ENCODE measurements at places on chromosomes 5 and 9. TPM values are rescaled to one million over a fixed set of nuclear protein-coding genes. Genes with fewer than 3 reads are reported as not detected.

The HRH2 gene
- 1.3 TPM for polyA plus RNA-seq

The NR4A3 gene
- 0.60 TPM for polyA plus RNA-seq

The CARD9 gene
- polyA plus RNA-seq = not detected

The CTXN3 gene
- polyA plus RNA-seq = not detected

The ZNG1C gene
- polyA plus RNA-seq = 25.6 TPM

The NPR2 gene
- 0.26 TPM for polyA plus RNA-seq

The AJM1 gene
- polyA plus RNA-seq = 0.39 TPM

- no peaks in the 10 kb centered on the region for H3K36me3 ChIP-seq
- H3K27ac ChIP-seq = no peak overlapping the region
- H3K4me1 ChIP-seq = no peaks in the 10 kb centered on the region
- no peaks in the 10 kb centered on the region for H3K27me3 ChIP-seq
- H3K4me3 ChIP-seq = no peak overlapping the region
These were observed 249.7 kb upstream of the NREP start for GRCh38 chr5:112006721-112007120.

DNA sequence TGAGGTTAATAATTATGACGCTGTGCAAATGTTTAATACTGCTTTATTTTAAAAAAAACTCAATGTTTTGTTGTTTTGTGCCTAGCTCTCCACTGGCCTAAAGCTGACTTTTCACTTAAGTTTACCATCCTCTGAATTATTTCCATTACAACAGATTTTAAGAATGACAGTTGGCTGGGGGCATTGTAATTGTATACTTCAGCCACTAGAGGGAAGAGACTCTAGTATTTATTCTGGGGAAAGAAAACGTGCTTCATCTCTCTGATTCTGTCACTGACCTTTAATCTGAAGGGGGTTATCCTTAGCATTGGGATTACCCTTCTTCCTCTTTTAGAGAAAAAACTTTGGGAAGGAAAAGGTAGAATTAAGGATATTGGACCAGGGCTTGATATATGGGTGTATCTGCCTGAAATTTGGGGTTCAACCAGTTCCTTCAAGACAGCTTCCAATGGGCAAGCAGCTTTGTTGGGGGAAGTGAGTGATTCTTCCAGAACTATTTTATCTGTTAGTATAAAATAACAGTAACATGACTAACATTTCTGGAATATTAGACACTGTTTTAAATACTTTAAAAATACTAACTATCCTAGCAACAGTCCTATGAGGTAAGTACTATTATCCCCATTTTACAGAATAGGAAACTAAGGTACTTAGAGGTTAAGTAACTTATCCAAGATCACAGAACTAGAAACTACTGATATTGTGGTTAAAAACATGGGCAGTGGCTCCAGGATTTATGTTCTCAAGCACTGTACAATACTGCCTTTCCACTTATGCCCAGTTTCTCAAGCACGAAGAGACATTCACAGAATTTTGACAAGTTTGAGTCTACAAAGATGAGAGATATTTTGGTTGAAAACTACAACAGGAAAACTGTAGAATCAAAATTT is 208.4 kb downstream of the CD180 start:
- H3K27me3 ChIP-seq = no peaks in the 10 kb centered on the region
- no peaks in the 10 kb centered on the region for H3K36me3 ChIP-seq
- no peaks in the 10 kb centered on the region for H3K4me1 ChIP-seq
- no peak for DNase-seq
- H3K4me3 ChIP-seq = no peak overlapping the region

GRCh38 chr5:176521699-176522263 is 15.4 kb downstream of the RNF44 start:
- DNase-seq = no peak
- no peaks in the 10 kb centered on the region for H3K27me3 ChIP-seq
- peaks cover 7% of the 10 kb centered on the region for H3K4me1 ChIP-seq
- H3K4me3 ChIP-seq = no peak overlapping the region
- H3K36me3 ChIP-seq = no peaks in the 10 kb centered on the region

DNA sequence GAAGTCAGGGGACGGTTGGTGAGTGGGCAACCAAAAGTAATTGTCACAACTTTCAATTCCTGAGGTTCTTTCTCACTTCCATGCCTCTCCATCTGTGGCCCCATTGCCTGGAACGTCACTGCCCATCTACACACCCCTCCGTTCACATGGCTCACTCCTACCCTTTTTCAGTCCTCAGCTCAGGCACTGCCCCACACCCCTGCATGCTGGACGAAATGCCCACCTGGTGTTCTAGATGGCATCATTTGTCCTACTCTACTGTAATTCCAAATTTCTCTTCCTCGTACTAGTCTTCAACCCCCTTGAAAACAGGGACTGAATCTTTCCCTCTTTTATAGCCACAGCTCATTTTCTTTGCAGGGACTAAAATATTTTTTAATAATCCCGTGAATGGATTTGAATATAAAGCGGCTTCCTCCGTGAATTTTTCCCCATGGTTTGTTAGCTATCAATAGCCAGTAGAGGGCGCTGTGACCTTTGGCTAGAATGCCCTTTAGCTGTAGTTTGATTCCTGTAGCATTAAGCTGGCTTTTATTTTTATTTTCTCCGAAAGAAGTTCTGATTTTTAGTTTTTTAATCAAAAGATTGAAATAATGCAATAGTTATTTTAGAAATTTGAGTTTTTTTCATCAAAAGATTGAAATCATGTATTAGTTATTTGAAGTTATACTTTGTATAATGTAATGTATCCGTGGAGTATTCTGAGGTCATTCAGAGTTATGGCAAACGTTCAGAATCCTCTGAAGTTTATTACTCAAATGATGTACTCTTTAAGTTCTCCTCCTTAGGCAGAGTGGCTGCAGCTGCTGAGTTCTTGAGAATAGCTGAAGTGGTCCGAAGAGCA is 232.1 kb downstream of the SH3GL2 start:
- DNase-seq = no peak
- H3K4me1 ChIP-seq = no peaks in the 10 kb centered on the region
- H3K27ac ChIP-seq = no peak overlapping the region

DNA sequence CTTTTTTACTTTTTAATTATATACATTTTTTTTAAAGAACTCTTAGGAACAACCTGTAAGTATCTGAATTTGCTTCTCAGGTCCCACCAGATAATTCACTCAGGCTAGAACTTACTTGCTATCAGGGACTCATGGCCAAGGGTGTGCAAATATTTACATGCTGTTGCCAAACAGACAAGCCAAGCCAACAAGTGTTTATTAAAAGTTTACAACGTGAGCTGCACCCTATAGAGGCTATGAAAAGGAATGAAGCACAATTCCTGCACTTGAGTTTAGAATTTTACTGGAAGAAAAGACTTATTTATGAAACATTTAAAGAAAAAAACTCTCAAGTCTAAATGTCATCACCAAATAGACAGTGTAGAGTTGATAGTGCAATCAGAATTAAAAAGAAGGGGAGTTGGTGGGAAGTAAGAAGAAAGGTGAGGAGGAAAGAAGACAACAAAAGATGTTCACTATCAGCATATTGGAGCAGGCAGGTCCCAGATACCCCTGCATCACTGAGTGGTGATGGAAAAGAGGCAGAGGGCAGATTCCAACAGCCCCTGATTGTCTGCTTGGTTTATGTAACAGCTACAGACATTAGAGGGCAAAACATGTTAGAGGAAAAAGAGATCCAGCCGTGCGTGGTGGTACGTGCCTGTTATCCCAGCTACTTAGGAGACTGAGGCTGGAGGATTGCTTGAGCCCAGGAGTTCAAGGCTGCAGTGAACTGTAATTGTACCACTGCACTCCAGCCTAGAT is 32.8 kb downstream of the SH3RF2 start:
- no peak overlapping the region for H3K27ac ChIP-seq
- no peak overlapping the region for H3K4me3 ChIP-seq
- H3K36me3 ChIP-seq = no peaks in the 10 kb centered on the region
- no peak for DNase-seq

GRCh38 chr5:51484326-51484725 is 101.1 kb downstream of the ISL1 start:
- H3K36me3 ChIP-seq = no peaks in the 10 kb centered on the region
- no peak overlapping the region for H3K27ac ChIP-seq
- H3K27me3 ChIP-seq = no peaks in the 10 kb centered on the region
- no peak for DNase-seq
- no peaks in the 10 kb centered on the region for H3K4me1 ChIP-seq

DNA sequence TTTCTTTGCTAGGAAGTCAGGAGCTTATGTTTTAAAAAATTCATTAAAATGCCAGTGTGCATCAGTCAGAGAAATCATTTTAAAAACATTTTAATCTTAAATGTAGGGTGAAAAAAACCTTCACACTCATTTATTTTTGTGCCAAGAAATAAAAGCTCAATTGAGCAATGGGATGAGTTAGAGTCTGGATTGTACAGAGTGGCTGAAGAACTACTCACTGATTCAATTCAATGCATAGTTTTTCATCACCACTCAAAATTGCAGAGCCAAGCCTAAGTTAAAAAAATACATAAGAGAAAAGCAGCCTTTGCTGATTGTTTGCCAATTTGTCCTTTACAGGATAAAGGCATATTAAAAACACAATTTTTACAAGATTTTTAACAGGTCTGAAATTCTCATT is 168.2 kb upstream of the DMRTA1 start:
- H3K4me3 ChIP-seq = no peak overlapping the region
- no peak for DNase-seq
- H3K27ac ChIP-seq = no peak overlapping the region
- no peaks in the 10 kb centered on the region for H3K4me1 ChIP-seq

- H3K4me1 ChIP-seq = no peaks in the 10 kb centered on the region
- no peak for DNase-seq
- H3K4me3 ChIP-seq = no peak overlapping the region
- no peak overlapping the region for H3K27ac ChIP-seq
- H3K27me3 ChIP-seq = peaks cover 5% of the 10 kb centered on the region
- H3K36me3 ChIP-seq = no peaks in the 10 kb centered on the region
These were observed 115.3 kb downstream of the PSD2 start for GRCh38 chr5:139910901-139911300.

GRCh38 chr9:33162721-33163311 is 4.3 kb downstream of the B4GALT1 start:
- H3K4me1 ChIP-seq = peaks cover 76% of the 10 kb centered on the region
- DNase-seq = no peak
- peak overlapping the region; percentile 62 for H3K27ac ChIP-seq
- H3K4me3 ChIP-seq = no peak overlapping the region
- H3K27me3 ChIP-seq = no peaks in the 10 kb centered on the region

GRCh38 chr5:171367424-171368370 is 20.0 kb upstream of the NPM1 start:
- H3K36me3 ChIP-seq = no peaks in the 10 kb centered on the region
- no peak overlapping the region for H3K4me3 ChIP-seq
- no peaks in the 10 kb centered on the region for H3K27me3 ChIP-seq

- no peaks in the 10 kb centered on the region for H3K36me3 ChIP-seq
- H3K4me3 ChIP-seq = no peak overlapping the region
- H3K27me3 ChIP-seq = no peaks in the 10 kb centered on the region
- H3K27ac ChIP-seq = no peak overlapping the region
- no peak for DNase-seq
These were observed 383.9 kb downstream of the MAT2B start for GRCh38 chr5:163889369-163889768.

DNA sequence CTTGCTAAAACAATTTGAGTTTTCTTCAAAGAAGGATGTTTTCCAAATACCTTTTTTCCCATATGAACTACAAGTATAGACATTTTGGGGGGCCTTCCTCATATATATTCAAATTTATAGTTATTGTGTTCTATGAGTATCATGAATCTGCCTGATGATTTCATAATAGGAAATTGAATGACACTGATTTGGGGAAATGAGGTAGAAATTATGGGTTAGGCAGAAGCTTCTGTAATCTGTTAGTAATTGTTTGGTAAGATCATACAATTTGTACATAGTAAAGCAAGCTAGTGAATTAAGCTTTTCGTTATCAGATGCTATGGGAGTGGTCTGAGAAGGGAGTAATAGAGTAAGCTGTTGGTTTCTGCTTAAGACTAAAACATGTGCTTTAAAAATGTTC is 98.0 kb downstream of the TRIO start:
- H3K4me3 ChIP-seq = no peak overlapping the region
- H3K27me3 ChIP-seq = no peaks in the 10 kb centered on the region
- no peaks in the 10 kb centered on the region for H3K36me3 ChIP-seq
- H3K27ac ChIP-seq = no peak overlapping the region
- H3K4me1 ChIP-seq = no peaks in the 10 kb centered on the region

DNA sequence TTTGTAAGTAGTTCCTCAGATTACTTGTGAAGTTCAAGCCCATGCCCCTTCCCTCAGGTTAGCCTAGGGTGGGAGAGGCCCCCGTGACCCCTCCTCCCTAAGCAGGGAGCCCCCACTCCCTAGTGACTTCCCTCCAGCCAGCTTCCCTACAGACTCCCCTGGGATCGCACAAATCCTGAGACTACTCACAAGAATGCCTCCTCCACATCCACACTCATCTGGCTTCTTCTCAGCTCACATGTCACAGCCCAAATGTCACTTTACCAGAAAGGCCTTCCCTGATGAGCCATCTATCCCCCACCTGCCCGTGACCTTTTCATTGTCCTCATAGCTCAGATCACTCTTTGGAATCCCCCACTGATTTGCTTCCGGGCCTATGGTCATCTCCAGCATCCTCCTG is 96.7 kb upstream of the ARAP3 start:
- H3K36me3 ChIP-seq = no peaks in the 10 kb centered on the region
- no peak for DNase-seq
- no peaks in the 10 kb centered on the region for H3K4me1 ChIP-seq
- H3K27ac ChIP-seq = no peak overlapping the region
- H3K4me3 ChIP-seq = no peak overlapping the region

DNA sequence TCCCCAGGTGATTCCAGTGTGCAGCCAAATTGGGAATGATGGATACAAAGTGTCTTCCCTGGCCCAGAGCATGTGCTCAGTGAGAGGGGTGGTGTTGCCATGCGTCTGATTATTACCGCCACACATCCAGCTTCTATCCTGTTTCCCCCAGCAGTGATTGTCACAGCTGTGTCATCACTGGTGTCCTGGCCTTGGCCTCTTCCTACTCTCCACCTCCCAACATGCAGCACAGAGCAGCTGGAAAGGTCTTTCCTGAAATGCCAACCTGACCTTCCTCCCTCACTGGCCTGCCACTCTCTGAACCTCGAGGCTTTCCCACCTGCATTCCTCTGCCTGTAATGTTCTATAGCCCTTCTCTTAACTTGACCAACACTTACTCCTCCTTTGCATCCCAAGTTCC is 60.0 kb downstream of the TMOD1 start:
- H3K27me3 ChIP-seq = no peaks in the 10 kb centered on the region
- no peak for DNase-seq
- H3K27ac ChIP-seq = no peak overlapping the region
- no peak overlapping the region for H3K4me3 ChIP-seq

GRCh38 chr5:131378721-131379541 is 115.1 kb downstream of the CDC42SE2 start:
- H3K27ac ChIP-seq = peak overlapping the region; percentile 93
- peak; percentile 56 for DNase-seq
- H3K4me1 ChIP-seq = peaks cover 89% of the 10 kb centered on the region
- H3K27me3 ChIP-seq = no peaks in the 10 kb centered on the region
- no peaks in the 10 kb centered on the region for H3K36me3 ChIP-seq
- H3K4me3 ChIP-seq = peak overlapping the region; percentile 40

- no peaks in the 10 kb centered on the region for H3K36me3 ChIP-seq
- peaks cover 21% of the 10 kb centered on the region for H3K4me1 ChIP-seq
- H3K27me3 ChIP-seq = no peaks in the 10 kb centered on the region
- no peak for DNase-seq
These were observed 27.0 kb downstream of the TLE4 start for GRCh38 chr9:79598562-79599345.

Data from CD8-positive, alpha-beta memory T cell (primary cell).